ENCODE measurements at places on chromosomes 1 and 21.
A peak's percentile ranks its signal among the peaks of the same experiment; 100 is the strongest.

DNA sequence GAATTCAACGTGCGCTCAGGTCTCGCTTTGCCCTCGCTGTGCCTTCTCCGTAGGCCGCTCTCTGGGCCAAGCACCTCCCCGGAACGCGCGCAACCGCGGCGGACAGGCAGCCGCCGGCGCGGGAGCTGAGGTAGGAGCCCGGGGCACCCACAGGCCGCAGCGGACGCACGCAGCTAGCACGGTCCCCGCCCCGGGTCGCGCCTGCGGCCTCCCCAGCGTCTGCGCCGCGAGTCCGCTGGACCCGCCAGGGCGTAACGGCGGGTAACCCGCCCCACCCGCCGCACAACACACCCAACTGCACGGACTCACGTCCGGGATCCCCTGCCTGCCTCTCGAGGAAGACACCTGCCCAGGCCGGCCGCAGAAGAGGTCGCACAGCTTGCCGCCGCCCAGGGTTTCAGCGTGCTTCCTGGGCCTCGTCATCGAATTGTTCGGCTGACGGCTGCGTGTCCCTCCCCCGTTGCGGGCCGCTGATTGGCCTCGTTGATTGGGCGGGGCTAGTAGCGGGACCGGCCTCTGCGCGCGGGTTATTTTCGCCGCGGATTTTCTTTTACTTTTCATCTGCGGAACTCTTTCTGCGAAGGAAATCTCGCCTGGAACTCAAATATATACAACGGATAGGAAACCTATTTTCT is at the start of gene CLCC1:
Gene CLCC1, minus strand, starts transcription at position 433 of the 635 bp plus-strand sequence. CDS start 13,047 bp downstream, outside the sequence.
- DNase-seq, result peak; percentile 74

- DNase-seq, result no peak
These were observed 32.9 kb downstream of the DUSP10 start for GRCh38 chr1:221708987-221709386.

DNA sequence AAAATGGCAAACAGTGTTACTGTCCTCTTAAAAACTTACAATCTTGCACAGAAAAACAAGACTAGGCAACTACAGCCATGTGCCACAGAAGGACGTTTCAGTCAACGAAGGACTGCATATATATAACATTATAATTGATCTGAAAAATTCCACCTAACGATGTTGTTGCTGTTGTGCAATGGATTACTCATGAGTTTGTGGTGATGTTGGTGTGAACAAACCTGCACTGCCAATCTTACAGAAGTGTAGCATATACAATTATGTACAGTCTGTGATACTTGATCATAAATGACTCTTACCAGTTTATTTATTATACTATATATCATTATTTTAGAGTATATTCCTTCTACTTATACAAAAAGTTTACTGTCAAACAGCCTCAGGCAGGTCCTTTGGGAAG is 6.8 kb upstream of the VAMP4 start:
- DNase-seq, result no peak

GRCh38 chr1:231194843-231195516 is 33.1 kb downstream of the TRIM67 start:
- DNase-seq, result no peak

- no peak for DNase-seq
These were observed 22.0 kb downstream of the EIF4G3 start for GRCh38 chr1:21154717-21155116.

- DNase-seq, result peak; percentile 34
These were observed 28.8 kb downstream of the EDN2 start for GRCh38 chr1:41455479-41456332.

DNA sequence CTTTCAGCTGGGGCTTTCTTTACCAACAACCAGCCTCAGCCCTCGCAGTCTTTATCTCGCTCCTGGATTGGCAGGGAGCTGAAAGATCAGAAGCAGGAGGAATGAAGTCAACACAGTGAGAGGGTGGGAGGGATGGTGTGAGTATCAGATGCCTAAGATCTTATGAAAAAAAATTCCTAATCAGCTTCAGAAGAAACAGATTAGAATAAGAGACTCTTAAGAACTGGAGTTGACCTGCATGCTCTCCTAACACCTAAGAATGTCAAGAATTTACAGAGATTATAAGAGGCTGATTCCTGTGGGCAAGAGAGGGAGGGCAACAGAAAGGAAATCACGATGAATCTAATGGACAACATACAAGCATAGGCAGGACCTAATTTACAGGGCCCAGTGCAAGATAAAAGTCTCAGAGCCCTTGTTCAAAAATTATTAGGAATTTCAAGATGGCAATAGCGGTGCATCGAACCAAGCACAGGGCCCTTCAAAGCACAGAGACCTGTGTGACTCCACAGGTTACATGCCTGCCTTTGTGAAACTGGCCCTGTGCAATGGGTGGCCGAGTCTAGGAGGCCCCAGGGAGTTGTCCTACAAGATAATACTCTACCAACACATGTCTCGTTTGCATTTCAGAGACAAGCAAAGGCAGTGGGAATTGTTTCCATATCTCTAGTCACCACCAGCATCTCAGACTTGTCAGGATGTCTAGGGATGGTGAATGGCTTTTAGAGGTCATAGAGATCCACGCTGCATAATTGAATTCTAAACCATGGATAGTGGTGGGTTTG is 65.3 kb upstream of the PPP2R5A start:
- no peak for DNase-seq

DNA sequence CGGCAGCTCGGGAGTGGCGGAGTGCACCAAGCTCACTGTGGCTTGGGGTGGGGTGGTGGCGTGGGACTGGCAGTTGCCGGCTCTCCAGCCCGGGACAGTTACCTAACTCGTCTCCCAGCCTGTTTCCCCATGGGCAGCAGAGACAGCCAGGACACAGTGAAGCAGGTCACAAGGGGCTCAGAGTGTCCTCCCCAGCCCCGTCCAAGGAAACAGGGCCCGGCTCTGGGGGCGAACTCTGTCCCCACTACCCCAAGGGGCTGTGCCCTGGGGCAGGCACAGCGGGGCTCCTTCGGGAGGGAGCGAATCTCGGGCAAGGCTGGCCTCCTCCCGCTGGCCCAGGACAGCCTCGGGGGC is 759 bp downstream of the GPR157 start:
- DNase-seq, result no peak

DNA sequence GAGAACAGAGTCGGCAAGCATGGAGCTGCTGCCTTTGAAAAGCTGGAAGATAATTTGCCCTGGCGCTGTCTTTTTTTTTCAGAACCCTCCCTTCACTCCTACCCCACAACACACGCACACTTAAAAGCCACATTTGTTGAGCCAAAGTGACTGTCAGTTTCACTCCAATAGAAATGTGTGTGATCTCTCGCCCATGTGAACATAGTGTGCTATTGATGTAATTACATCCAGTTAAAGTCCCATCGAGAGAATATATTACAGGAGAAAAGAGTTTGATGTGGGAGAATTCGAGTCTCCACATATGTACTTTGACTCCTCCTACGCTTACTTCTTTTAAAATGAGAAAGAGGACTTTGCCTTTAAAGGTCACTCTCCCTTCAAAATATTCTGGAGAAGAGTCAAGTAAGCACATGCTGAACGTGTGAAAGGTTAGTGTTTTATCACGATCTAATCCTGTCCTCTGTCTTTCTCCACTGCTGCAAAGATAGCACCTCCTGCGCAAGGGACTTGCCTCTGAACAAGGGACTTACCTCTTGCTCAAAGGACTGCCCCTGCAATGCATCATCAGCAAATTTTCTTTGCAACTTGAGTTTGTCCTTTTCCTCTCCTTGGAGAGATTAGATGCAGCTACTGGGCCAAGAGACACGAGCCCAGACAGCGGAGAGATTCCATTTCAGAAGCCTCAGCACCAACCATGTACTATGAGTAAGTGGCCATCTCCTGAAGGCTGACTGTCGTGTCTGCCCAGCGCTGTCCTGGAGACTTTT is 613.9 kb downstream of the PTPRU start:
- DNase-seq, result no peak

GRCh38 chr1:6220236-6220635 is 14.3 kb downstream of the RNF207 start:
- no peak for DNase-seq

- peak; percentile 89 for DNase-seq
These were observed 1.2 kb downstream of the SARS1 start for GRCh38 chr1:109214695-109215623.

- DNase-seq, result no peak
These were observed 64.1 kb upstream of the ACOT11 start for GRCh38 chr1:54483875-54484437.
